Glomerular endothelial cell (primary cell): ENCODE measurements at places on chromosomes 7 and 10. TPM values are rescaled to one million over a fixed set of nuclear protein-coding genes. Genes with fewer than 3 reads are reported as not detected.

LRRD1 gene
- total RNA-seq = 0.12 and 0.24 TPM in 2 replicates

FLNC gene
- total RNA-seq = 131 and 170 TPM in 2 replicates

RADIL gene
- total RNA-seq = 2.9 and 3.4 TPM in 2 replicates

SPDYE8 gene
- total RNA-seq = not detected in 2 replicates

DPP6 gene
- not detected in 2 replicates for total RNA-seq

FAM204A gene
- total RNA-seq = 34.5 and 48.8 TPM in 2 replicates

OPN4 gene
- not detected in 2 replicates for total RNA-seq

GSDME gene
- total RNA-seq = 38.9 and 47.1 TPM in 2 replicates

PLEKHS1 gene
- not detected in 2 replicates for total RNA-seq

HOXA5 gene
- total RNA-seq = 23.5 and 34.5 TPM in 2 replicates

GDF10 gene
- not detected in 2 replicates for total RNA-seq

ABCB4 gene
- 0.29 and 0.78 TPM in 2 replicates for total RNA-seq

SPDYE6 gene
- total RNA-seq = not detected in 2 replicates

GRB10 gene
- total RNA-seq = 78.4 and 131 TPM in 2 replicates

CALCR gene
- total RNA-seq = not detected in 2 replicates

TAS2R5 gene
- 0.34 and 1.1 TPM in 2 replicates for total RNA-seq
